Activated CD4-positive, alpha-beta T cell treated with anti-CD3 and anti-CD28 coated beads, Interleukin-2, amount 10 ng/mL, durations not matched to agents 7 days and 5 days (primary cell): ENCODE measurements at places on chromosomes 7 and 10.

GRCh38 chr10:69630651-69631400 is 779 bp downstream of the FAM241B start:
- DNase-seq: no peak

GRCh38 chr10:106992055-106992454 is 172.5 kb downstream of the SORCS1 start:
- no peak for DNase-seq

- no peak for DNase-seq
Observed at GRCh38 chr10:29068302-29068701, 220.6 kb upstream of the LYZL1 start.

- DNase-seq: no peak
Observed at GRCh38 chr10:130897815-130898214, 413.7 kb downstream of the TCERG1L start.
